ENCODE measurements at places on chromosomes 12 and 14. TPM values are rescaled to one million over a fixed set of nuclear protein-coding genes. Genes with fewer than 3 reads are reported as not detected.

- peaks cover 6% of the 10 kb centered on the region for H3K4me1 ChIP-seq
- H3K4me3 ChIP-seq: no peak overlapping the region
Observed at GRCh38 chr14:24630087-24630871, 3.7 kb downstream of the GZMB start.

- no peak overlapping the region for H3K4me3 ChIP-seq
- no peaks in the 10 kb centered on the region for H3K36me3 ChIP-seq
- DNase-seq: peak; percentile 88
- H3K27ac ChIP-seq: peak overlapping the region; percentile 67
Observed at GRCh38 chr12:24943947-24944600, 4.8 kb downstream of the BCAT1 start.

DNA sequence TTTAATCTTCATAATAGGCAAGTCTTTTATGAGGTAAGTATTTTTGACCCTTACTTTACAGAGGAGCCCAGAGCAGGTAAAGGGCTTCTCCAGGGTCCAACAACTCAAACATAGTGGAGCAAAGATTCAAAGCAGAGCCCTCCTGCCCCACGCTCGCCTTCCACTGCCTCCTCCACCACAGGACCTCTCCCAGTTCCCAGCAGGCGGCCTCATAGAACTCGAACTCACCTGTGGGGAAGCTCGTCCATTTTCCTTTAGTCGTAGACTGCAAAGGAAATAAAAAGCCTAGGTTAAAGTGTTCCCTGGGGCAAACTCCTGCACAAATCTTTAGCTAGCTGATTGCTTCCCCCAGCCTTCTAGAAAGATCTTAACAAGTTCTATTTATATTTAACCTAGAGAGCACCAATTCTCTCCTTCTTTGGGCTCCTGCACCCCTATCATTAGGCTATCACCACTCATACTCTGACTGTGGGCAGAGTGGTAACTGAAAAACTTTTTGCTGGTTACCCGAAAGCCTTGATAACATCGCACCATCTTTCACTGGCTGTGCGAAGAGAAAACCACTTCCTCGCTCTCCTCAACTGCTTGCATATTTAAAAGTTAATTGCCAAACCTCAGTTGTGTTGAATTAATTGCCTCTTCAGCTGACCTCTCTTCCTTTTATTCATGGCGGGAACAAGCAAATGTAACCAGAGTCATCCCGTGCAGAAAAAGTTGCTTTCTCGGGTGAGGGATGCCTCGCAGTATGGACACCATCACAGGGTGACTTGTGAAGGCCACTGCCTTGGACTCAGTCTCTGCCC lies 299.6 kb downstream of the DPF3 start:
- H3K27me3 ChIP-seq: no peaks in the 10 kb centered on the region
- no peak overlapping the region for H3K27ac ChIP-seq
- no peaks in the 10 kb centered on the region for H3K4me1 ChIP-seq
- no peak for DNase-seq
- no peak overlapping the region for H3K4me3 ChIP-seq

- H3K4me3 ChIP-seq: no peak overlapping the region
- H3K27me3 ChIP-seq: no peaks in the 10 kb centered on the region
- H3K36me3 ChIP-seq: no peaks in the 10 kb centered on the region
- DNase-seq: no peak
Observed at GRCh38 chr12:92424338-92424737, 278.5 kb upstream of the PLEKHG7 start.

DNA sequence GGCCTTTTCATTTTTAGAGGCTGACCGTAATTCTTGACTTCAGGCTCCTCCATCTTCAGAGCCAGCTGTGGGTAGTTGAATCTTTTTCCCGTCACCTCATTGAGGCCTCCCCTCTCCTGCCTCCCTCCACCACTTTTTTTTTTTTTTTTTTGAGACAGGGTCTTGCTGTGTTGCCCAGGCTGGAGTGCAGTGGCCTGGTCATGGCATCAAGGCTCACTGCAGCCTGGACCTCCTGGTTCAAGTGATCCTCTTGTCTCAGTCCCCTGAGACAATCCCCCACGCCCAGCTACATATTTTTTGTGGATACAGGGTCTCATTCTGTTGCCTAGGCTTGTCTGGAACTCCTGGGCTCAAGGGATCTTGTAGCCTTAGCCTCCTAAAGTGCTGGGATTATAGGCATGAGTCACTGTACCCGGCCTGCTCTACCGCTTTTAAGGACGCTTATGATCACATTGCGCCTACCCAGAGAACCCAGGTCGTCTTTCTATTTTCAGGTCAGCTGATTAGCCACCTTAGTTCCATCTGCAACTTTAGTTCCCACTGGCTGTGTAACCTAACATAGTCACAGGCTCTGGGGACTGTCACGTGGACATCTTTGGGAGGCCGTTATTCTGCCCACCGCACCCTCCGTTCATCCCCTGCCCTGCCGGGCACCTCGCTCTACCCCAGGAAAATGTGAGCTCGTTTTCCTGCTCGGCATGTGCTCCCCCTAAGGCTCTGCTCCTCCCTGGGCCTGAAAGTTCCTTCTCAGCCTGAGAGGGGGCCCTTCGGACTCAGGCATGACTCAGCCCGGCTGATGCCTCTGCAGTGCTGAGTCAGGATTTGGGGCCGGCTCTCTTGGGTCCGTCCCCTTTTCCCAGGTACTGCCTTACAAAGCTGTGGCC lies 13.4 kb downstream of the TNFAIP2 start:
- peaks cover 41% of the 10 kb centered on the region for H3K36me3 ChIP-seq
- H3K4me1 ChIP-seq: peaks cover 21% of the 10 kb centered on the region
- no peak overlapping the region for H3K4me3 ChIP-seq
- H3K27me3 ChIP-seq: peaks cover 6% of the 10 kb centered on the region
- peak; percentile 48 for DNase-seq
- no peak overlapping the region for H3K27ac ChIP-seq

- no peaks in the 10 kb centered on the region for H3K36me3 ChIP-seq
- H3K27ac ChIP-seq: peak within 1 kb of the TSS; percentile 92
- peaks cover 8% of the 10 kb centered on the region for H3K4me1 ChIP-seq
- peaks cover 19% of the 10 kb centered on the region for H3K27me3 ChIP-seq
- peak; percentile 96 for DNase-seq
- peak within 1 kb of the TSS; percentile 68 for H3K4me3 ChIP-seq
Observed at GRCh38 chr14:38255673-38256532, at the start of gene CLEC14A. TSS of gene CLEC14A (minus strand) at chr14:38256093. CDS start at chr14:38256022, 71 bp downstream.

DNA sequence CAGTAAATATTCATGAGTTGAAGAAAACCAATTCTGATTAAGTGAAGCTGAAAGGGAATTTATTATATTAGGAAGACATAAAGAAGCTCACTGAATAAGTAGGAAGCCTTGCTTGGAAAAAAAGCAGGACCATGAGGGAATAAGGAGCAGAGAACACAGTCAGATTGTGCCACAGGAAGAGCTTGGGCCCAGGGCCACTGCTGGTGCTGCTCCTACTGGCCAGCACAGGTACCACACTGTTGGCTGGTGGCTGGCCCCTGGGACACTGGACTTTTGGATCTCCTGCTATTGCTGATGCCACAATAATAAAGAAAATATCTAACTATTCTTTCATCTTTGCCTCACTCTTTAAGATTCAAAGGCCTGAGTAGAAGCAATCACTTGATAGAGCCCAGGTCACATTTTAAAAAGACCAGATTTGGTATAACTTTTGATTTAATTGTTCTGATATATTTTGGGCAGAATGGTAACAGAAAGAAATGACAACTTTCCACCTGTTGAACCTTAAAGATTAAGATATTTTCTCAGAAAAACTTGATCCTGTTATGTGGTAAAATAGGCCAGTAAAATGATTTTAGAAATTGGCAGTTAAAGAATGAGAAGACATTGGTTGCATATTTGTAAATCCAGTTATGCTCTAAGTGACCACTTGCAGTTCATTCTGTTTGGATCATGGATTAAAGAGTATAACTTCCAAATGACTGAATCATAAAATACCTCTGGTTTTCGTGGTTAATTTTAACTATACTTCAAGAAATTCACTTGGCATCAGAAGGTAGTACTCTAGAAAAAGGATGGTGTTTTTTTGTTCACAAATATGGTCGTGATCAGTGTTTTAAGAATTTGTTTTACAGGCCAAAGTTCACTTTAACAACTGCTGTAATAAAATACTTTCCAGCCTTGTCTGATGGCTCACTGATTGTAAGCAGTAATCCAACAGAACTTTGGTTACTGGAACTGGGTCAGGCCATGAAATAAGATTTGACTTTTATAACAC lies 68.3 kb downstream of the DERA start:
- DNase-seq: peak; percentile 31
- H3K27me3 ChIP-seq: no peaks in the 10 kb centered on the region
- H3K36me3 ChIP-seq: peaks cover 5% of the 10 kb centered on the region
- peak overlapping the region; percentile 44 for H3K27ac ChIP-seq
- H3K4me3 ChIP-seq: no peak overlapping the region

DNA sequence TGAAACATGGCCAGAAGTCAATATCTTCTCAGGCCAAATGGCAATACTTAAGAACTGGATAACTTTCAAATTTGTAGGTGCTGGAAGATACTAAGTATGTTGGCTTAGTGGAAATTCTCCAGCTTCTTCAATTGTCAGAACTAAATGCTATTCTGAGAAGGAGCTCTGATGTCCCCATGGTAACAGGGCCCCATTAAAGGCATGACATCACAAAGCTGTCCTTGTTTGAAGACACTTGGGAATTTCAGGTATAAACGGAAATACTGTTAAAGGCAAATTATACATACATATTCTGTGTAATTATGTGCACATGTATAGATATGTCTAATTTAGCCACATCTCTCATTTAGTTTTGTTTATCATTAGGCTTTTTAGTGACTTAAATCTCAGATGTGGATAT lies 210.0 kb upstream of the SEL1L start:
- no peak overlapping the region for H3K4me3 ChIP-seq
- H3K27ac ChIP-seq: no peak overlapping the region
- no peaks in the 10 kb centered on the region for H3K36me3 ChIP-seq

- no peak overlapping the region for H3K4me3 ChIP-seq
- H3K36me3 ChIP-seq: no peaks in the 10 kb centered on the region
- H3K27ac ChIP-seq: no peak overlapping the region
- no peak for DNase-seq
- peaks cover 5% of the 10 kb centered on the region for H3K4me1 ChIP-seq
Observed at GRCh38 chr14:98840511-98840910, 431.5 kb downstream of the BCL11B start.

GRCh38 chr12:27422697-27423096 lies 23.8 kb upstream of the SMCO2 start:
- no peaks in the 10 kb centered on the region for H3K4me1 ChIP-seq
- no peaks in the 10 kb centered on the region for H3K36me3 ChIP-seq
- DNase-seq: no peak
- H3K27ac ChIP-seq: no peak overlapping the region
- H3K27me3 ChIP-seq: no peaks in the 10 kb centered on the region

GRCh38 chr14:42000450-42000849 lies 393.8 kb downstream of the LRFN5 start:
- H3K27ac ChIP-seq: no peak overlapping the region
- no peak overlapping the region for H3K4me3 ChIP-seq
- no peak for DNase-seq

- peak overlapping the region; percentile 73 for H3K4me3 ChIP-seq
- DNase-seq: peak; percentile 81
- no peaks in the 10 kb centered on the region for H3K36me3 ChIP-seq
- peak overlapping the region; percentile 78 for H3K27ac ChIP-seq
- H3K4me1 ChIP-seq: peaks cover 17% of the 10 kb centered on the region
- peaks cover 5% of the 10 kb centered on the region for H3K27me3 ChIP-seq
Observed at GRCh38 chr12:65825507-65826352, 1.4 kb downstream of the HMGA2 start.

GRCh38 chr12:56010111-56010570 lies 10.7 kb upstream of the IKZF4 start:
- no peak overlapping the region for H3K27ac ChIP-seq
- no peak for DNase-seq
- peaks cover 4% of the 10 kb centered on the region for H3K36me3 ChIP-seq

DNA sequence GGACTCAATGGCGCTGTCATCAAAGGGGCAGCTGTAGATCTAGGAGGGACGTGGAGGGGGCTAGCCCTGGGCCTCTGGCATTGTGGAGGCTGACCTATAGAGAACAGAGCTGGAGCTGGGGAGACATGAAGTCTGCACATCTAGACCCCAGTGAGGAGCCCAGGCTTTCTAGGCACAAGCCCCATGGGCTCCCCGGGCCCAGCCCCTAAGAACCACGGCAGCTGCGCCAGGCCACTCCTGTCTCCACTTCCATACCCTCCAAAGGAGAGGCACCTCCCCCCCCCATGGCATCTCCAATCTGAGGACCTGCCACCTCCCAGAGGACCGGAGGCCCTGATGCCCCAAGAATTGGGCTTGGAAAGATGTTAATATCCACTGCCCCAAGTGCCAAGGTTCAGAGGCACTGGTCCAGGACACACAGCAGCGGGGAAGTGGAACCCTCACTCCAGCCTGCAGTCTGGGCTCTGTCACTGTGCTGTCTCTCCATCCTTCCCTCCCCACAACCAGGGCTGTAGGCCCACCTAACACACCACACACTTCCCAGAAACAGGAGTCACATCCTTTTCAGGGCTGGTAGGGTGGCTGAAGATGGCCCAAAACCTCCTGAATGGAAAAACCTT lies 4.5 kb downstream of the ANKRD9 start:
- peaks cover 15% of the 10 kb centered on the region for H3K36me3 ChIP-seq
- H3K27ac ChIP-seq: peak overlapping the region; percentile 62
- no peaks in the 10 kb centered on the region for H3K27me3 ChIP-seq
- peaks cover 36% of the 10 kb centered on the region for H3K4me1 ChIP-seq
- H3K4me3 ChIP-seq: no peak overlapping the region

DNA sequence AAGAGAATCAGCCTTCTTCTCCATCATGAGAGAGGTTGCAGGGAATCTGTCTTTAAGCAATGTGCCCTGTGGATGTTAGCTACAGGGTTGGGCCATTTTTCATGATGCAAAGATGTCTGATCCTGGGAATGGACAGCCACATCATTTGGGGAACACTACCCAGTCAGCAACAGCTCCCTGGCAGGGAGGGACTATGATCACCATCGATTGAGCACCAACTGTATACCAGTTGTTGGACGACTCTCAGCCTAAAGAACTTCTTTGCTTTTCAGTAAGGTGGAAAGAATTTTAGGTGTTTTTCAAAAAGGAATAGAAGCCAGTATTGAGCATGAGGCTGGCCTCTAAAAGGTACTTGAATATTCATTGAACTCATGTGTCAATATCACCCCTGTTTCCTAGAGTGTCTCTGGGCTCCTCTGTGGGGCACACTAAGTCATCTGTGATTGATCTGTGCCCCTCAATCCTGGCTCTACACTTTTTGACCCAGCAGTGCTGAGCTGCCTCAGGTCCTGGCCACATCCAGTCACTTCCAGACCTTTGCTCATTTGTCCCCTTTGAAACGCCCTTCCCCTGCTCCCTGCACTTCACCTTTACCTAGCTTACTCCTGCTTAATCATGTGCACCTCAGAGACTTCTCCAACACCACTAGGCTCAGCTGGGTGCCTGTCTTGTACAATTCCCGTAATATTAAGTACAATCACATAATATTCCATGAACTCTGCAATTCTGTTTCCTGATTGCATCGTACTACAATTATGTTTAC lies 2.2 kb upstream of the CLMN start:
- no peaks in the 10 kb centered on the region for H3K36me3 ChIP-seq
- H3K4me1 ChIP-seq: peaks cover 31% of the 10 kb centered on the region
- peaks cover 25% of the 10 kb centered on the region for H3K27me3 ChIP-seq
- no peak for DNase-seq

- DNase-seq: no peak
- H3K36me3 ChIP-seq: no peaks in the 10 kb centered on the region
- peaks cover 12% of the 10 kb centered on the region for H3K4me1 ChIP-seq
- H3K27me3 ChIP-seq: no peaks in the 10 kb centered on the region
- H3K27ac ChIP-seq: peak overlapping the region; percentile 97
Observed at GRCh38 chr12:53626702-53627169, 554 bp upstream of the ATF7 start.

SIX4 gene
- 24.6 TPM for total RNA-seq

KRT74 gene
- not detected for total RNA-seq

RNASE1 gene
- total RNA-seq: 204 TPM

TRHDE gene
- 2.3 TPM for total RNA-seq

ANKRD33 gene
- 0.04 TPM for total RNA-seq

B4GALNT3 gene
- total RNA-seq: 6.0 TPM

NANOG gene
- 0.04 TPM for total RNA-seq

KCNMB4 gene
- 8.2 TPM for total RNA-seq

DIO2 gene
- total RNA-seq: 0.80 TPM

CMKLR1 gene
- total RNA-seq: 3.0 TPM
